ENCODE measurements at places on chromosomes 6 and 20. TPM values are rescaled to one million over a fixed set of nuclear protein-coding genes. Genes with fewer than 3 reads are reported as not detected.

GRCh38 chr6:56927538-56928453 is 27.1 kb upstream of the BEND6 start:
- no peak for DNase-seq

DNA sequence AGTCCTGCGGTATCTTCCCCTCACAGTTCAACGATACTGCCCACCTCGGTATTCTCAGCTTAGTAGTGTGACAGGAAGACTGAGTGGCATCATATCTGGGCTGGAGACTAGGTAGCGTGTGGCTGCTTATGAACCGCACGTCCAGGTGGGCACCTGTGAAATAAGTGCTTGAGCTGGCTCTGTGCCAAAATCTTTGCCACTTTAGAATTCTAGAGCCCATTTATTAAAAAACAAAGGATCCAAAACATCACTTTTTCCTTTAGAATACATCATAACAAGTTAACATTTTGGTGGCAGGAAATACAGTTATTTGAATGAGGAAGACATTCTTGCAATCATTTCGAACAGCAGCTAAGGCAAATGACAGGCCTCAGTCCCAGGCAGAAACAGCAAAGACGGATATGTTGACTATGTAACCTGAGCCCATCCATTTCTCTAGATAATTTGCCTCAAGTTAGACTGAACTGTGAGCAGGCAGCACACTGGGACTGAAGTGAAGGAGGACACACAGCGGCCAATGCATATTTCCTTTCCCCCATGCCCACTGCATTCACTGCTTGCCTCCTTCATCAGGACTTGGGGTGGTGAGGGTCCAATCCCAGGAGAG is 136.6 kb downstream of the GMDS start:
- no peak for DNase-seq

GRCh38 chr6:48883116-48883515 is 579.9 kb downstream of the MMUT start:
- DNase-seq = no peak

DNA sequence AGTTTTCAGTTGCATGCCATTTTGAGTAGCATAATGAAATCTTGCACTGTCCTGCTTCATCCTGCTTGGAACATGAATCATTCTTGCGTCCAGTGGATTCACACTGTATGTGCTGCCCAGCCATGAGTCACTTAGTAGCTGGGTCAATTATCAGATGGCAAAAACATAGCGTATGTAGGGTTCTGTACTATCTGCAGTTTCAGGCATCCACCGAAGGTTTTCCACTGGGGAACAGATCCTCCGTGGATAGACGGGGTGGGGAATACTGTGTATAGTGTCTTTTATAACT is 61.4 kb downstream of the IL22RA2 start:
- DNase-seq = no peak

DNA sequence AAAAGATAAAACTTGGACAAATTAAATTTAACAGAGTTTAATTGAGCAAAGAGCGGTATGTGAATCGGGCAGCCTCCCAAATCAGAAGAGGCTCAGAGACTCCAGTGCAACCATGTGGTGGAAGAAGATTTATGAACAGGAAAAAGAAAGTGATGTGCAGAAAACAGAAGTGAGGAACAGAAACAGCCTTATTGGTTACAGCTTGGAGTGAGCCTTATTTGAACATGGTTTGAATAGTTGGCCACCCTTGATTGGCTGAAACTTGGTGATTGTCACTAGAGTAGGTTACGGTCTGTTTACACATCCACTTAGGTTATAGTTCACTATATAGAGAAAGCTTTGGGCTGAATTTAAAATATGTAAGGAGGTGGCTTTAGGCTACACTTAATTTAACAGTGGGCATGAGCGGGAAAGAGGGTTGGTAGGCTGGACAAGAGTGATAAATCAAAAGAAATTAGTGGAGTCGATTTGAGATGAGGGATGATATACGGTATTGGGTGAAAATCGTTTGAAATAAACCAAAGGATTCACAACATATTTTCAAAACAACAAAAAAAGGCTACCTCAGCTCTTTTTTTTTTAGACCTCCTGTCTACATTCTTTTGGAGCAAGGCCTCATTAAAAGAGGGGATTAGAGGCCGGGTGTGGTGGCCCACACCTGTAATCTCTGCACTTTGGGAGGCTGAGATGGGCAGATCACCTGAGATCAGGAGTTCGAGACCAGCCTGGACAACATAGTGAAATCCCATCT is 84.3 kb upstream of the PREP start:
- DNase-seq = no peak

- DNase-seq = no peak
Measured at GRCh38 chr6:36897609-36898008, 11.9 kb downstream of the C6orf89 start.

- DNase-seq = no peak
Measured at GRCh38 chr6:87827346-87827745, 125.3 kb upstream of the AKIRIN2 start.

GRCh38 chr20:7714549-7714948 is 225.7 kb downstream of the HAO1 start:
- peak; percentile 64 for DNase-seq

GRCh38 chr20:53872561-53873229 is 197.7 kb downstream of the BCAS1 start:
- DNase-seq = no peak

GRCh38 chr20:62530643-62531032 is 54.8 kb upstream of the GATA5 start:
- no peak for DNase-seq

DNA sequence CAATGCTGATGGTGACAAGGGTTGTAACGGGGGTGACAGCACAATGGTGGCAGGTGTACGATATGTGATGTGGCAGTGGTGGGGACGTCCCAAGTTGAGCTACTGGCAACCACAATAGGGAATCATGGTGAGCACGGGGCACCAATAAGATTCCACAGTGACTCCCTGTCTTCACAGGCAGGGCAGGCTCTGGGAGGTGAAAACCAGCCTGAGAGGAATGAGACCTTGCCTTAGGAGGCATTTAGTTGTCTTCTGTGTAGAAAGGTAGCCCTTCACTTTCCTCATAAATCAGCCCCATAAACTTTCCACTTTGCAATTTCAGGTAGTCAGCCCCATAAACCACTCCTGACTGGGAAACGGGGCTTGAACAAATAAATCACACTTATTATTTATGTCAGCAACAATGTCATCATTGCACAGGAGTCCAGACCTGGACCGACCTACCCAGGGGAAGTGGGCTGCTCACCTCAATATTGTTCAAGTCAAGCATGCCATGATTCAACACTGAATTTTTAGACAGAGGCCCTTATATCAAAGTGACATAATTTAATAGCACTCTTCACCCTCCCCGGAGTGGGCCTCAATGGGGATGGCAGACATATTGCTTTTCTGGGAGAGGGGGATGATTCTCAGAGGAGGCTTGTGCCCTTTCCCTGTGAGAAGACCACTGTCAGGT is 150.8 kb downstream of the CDC5L start:
- no peak for DNase-seq

- no peak for DNase-seq
Measured at GRCh38 chr6:24909241-24910216, 26.2 kb downstream of the RIPOR2 start.

DNA sequence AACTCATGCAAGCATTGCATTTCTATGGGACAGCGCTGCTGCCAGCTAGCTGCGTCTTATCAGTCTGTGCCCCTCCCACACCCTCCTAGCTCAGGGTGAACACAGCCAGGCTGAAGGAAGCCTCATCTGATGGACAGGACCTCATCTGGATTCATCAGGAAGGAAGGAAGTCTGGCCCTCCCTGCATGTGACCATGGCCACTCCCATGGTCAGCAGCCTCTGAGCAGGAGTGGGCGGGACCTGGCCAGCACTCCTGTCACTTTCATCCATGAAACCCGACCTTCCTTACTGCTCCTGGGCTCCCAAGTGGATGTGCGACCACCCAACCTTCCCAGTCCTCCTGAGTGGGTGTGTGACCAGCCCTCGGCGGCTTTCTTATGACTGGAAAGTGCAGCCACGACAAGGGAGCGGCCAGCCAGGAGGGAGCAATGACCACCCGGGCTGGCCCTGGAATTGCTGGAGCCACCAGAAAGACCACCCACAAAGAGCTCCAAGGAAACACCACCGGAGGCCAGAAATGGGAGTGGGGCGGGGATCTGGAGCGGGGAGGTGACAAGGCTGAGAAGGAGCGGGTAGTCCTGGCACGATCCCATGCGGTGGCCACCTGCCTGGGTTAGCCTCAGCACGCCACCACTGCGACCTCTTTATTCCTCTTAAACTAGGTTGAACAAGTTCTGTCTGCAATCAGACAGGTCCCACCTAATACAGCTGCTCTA is 241.2 kb downstream of the TTLL2 start:
- peak; percentile 31 for DNase-seq

- DNase-seq = no peak
Measured at GRCh38 chr6:25132934-25133333, 146.2 kb upstream of the CARMIL1 start.

DNA sequence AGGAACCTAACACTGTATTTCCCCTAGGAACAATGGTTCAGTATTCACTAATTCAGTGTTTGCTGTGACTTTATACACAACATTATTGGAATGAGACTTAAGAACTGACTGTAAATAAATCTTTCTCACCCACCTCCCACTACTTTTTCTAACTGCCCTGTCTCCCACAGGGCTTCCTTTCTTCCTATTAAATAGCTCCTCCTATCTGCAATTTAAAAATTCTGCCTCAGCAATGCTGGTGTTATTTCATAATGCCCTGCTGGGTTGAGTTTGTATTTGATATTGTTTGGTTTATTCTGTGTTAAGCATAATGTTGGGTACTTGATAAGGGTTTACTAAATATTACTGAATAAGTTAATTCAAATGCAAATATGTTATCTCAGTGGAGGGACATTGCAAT is 573.1 kb upstream of the RNF217 start:
- DNase-seq = no peak

GRCh38 chr6:137843211-137843610 is 23.8 kb upstream of the TNFAIP3 start:
- DNase-seq = no peak

DNA sequence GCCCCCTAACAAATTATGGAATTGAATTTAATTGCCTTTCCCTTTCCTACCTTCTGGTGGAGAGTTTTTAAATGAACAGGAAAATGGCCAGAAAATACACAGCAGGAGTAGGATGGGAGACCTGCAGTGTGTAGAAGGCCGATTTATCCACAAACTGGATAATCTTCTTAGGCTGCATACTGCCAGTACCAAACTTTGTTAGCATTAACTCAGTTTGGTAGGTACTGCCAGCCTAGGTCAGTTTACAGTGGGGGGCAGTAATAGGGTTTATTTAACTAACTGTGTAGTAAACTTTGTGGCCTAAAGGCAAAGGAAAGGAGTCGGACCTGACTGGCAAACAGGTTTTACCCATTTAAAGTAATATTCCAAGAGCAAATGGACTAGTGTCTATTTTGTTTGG is 4.6 kb downstream of the NCOA3 start:
- no peak for DNase-seq

GRCh38 chr6:85756982-85757381 is 114.3 kb upstream of the SYNCRIP start:
- DNase-seq = no peak

DNA sequence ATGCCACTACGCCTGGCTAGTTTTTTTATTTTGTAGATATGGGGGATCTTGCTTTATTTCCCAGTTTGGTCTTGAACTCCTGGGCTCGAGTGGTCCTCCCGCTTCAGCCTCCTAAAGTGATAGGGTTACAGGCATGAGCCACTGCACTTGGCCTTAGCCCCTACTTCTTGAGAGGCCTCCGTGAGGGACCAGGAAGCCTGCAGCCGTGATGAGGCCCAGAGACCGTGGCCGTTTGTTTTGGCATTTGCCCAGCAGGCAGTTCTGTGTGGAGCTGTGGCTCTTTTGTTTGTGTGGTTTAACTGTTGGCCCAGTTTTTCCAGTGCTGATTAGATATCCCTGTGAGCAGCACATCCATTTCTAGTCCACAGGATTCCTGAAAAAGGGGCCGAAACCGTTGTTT is 39.8 kb downstream of the SRSF3 start:
- DNase-seq = no peak

- no peak for DNase-seq
Measured at GRCh38 chr20:20835897-20836296, 123.5 kb upstream of the RALGAPA2 start.

DNA sequence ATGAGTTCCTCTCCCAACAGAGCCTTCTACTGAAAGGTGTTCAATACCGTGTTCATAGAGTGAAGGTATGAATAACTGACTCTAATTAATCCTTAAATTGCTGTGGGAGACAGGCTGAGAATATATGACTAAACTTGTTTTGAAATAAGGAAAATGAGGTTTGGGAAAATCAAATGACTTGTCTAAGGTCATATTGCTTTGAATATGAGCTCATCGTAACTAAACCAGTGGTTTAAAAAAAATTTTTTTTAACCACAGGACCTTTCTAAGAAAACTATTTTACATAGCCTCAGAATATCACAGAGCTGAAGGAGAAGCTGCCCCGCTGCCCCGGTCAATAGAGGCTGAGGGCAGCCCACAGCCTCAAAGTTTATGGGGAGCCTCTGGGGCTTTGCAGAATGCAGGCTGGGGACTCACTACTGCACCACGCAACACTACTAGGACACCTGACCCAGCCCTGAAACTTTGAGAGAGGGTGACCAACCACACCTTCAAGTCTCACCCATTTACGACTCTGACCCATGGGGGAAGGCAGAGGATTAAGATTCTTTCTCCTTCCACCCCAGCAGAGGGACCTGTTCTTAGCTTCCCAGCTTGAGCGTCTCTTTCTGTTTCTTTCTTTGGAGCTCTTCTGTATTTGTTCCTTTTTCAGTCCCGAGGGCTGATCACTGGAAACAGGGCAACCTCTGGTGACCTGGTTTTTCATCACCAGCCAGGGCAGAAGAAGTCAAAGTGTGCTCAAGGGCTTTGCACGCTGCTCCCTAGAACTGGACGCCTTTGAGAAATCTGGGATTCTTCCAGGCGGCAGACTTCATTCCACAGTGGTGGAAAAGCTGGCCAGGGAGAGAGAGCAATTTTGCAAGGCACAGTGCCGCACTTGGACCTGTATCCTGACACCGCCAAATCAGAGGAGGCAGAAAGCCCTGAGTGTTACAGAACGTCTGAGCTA is 220.2 kb downstream of the ATXN1 start:
- DNase-seq = peak; percentile 4

DNA sequence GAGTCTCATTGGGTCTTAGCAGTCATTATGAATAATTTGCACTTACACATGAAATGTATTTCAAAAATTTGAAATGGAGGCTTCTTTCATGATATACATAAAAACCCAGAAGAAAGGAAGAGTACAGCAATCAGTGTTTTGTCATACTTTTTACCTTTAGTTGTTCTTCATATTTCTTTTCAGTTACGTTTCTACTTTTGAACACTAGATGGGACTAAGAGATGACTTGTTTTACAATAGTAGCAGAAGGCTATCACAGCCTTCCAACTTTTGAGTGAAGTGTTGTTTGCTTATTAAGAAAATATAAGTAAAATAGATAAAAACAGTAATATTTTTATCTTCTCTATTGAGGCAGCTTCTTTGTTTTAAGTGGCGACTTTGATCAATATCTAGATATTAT is 58.1 kb downstream of the L3MBTL3 start:
- DNase-seq = no peak

GRCh38 chr6:63572747-63573075 is 431 bp downstream of the LOC128125822 start:
- no peak for DNase-seq

The PREP gene
- 69.9 TPM for total RNA-seq

The SLC26A8 gene
- 1.4 TPM for total RNA-seq

The CLPSL1 gene
- not detected for total RNA-seq

The ZNF311 gene
- total RNA-seq = 2.9 TPM

The ADISSP gene
- total RNA-seq = 56.1 TPM

The ARHGAP40 gene
- total RNA-seq = not detected

The NFATC2 gene
- 20.8 TPM for total RNA-seq

The BMP5 gene
- total RNA-seq = 0.49 TPM

The CDH26 gene
- 1.5 TPM for total RNA-seq

The STMND1 gene
- total RNA-seq = not detected

The SIRPA gene
- total RNA-seq = 31.6 TPM

The SYNGAP1 gene
- total RNA-seq = 18.3 TPM

The OR2B6 gene
- not detected for total RNA-seq

The CALHM5 gene
- total RNA-seq = 1.3 TPM

All from Caco-2 (cell line).